ENCODE measurements at places on chromosomes 1 and 21.

DNA sequence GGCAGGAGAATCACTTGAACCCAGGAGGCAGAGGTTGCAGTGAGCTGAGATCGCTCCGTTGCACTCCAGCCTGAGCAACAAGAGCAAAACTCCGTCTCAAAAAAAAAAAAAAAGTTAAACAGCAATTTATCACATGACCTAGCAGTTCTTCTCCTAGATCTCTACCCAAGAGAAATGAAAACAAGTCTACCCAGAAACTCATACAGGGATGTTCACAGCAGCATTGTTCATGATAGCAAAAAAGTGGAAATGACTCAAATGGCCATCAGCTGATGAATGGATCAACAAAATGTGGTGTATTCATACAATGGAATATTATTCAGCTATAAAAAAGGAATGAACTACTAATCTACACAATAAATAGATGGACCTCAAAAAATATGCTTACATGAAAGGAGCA is 12.2 kb upstream of the ID3 start:
- DNase-seq: no peak

GRCh38 chr1:194644528-194644927 is 1458.1 kb upstream of the B3GALT2 start:
- DNase-seq: no peak

GRCh38 chr1:94095112-94095637 is 25.8 kb downstream of the ABCA4 start:
- DNase-seq: no peak

DNA sequence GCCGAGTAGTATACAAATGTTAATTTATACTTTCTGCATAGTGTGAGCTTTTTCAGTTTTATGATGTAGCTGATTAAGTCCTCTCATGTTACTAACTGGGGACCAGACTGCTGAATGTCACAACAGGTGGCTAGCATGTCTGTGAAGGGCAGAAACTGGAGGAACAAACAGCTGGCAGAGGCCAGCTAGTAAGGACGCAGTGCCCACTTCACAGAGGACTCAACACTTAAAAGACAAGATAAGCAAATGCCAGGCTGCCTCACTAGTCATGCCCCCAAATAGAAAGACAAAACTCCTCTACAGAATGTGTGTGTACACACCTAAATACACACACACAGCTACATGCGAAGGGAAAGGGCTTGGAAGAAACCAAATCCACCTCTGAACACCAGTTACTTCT is 73.8 kb upstream of the ZNF678 start:
- DNase-seq: no peak

DNA sequence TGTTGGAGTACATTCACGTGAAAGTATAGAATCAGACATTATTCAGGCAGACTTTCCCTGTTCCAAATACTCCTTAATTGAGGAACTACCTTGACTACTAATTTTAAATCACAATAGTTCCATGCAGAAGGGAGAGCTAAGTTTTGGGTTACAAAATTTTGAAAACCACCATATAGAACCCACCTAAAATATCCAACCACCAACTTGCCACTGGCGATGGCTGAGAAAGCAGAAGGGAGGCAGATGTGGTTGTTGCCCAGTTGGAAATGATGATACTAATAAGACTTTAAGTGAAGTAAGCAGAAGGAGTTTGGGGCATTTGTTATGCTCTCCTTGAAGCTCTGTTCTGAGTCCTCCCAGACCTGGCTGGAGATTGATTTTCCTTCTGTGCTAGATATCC is 190.7 kb downstream of the HLX start:
- no peak for DNase-seq

DNA sequence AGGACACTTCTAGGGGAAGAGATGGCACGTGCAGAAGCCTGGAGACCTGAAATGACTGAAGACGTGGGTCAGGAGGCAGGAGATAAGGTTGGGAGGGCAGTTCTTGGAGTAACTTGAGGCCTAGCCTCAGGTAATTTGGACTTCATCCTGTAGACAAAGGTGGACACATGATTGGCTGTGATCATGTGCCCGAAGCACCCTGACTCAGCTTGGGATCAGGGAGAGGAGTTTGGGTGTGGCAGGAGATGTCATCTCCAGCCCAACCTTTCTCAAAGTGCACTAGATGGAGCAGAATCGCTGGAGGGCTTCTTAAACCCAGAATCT is 1.5 kb downstream of the SLC66A1 start:
- DNase-seq: no peak

- no peak for DNase-seq
Measured at GRCh38 chr1:157369808-157370521, 182.3 kb downstream of the FCRL5 start.

DNA sequence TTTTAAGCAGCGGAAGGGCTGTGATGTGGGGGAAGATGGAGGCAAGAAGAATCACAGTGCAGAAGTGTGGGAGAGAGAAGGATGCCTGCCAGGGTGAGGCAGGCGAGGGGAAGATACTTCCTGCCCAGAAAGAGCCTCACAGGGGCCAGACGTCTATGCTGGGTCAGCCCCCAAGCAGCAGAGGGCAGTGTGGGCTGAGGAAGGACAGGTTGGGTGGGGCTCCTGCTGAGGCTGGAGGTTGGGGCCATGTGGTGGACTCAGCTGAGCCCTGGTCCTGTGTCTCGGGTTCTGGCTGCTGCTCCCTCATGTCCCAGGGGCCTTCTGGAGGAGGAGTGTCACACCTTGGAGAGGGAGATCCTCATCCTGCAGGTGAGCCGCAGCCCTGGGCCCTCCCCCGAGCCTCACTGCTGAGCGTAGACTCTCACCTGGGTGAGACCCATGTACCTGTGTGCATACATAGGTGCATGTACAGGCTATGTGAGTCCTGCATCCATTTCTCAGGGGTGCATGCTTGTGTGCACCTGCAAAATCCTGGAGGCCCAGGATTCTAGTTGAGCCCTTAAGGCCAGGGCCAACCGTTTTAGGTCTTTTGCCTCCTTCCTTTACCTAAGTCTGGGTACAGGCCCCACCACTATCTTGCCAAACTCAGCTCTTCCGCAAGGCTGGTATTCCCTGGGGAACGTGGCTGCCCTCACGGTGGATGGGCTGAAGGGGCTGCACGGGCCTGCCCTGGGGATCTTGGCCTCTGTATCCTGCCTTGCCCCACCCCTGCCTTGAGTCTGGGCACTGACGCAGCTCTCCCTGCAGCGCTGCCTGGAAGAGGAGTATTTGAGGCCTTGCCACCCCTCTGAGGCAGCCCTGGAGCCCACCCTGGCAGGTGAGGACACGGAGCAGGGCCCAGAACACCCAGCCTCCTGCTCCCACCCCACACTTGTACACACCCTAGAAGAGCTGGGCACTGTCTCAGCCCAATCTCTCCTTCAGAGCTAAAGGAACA is 3.7 kb downstream of the CCDC24 start:
- DNase-seq: no peak

DNA sequence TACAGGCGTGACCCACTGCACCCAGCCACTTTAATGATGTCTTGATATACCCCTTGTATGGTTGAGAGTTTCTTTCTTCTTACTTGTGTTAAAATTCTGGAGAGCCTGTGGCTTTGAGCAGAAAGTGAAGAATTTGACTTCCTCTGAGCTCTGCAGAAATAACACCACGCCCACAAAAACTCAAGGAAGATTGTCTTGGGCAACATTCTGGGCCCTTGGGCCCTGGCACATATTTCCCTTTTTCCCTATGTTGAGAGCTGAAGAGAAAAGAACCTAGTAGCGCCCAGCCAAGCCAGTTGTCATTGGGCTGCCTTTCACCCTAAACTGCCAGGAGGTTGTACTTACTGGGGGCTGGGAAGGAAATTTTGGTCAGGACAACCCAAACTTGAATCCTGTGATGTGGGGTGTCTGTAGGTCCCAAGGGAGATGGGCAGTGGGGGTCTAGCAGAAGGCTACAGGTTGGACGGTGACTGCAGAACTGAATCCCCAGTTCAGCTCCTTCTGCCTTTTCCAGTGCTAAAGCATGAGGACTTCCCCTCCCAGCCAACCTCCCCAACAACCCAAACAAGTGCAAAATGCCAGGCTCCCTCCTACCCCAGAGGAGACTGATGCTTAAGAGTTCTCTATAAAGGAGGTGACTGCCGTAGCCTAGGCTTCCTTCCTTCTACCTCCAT is 11.7 kb upstream of the SNAPIN start:
- no peak for DNase-seq

DNA sequence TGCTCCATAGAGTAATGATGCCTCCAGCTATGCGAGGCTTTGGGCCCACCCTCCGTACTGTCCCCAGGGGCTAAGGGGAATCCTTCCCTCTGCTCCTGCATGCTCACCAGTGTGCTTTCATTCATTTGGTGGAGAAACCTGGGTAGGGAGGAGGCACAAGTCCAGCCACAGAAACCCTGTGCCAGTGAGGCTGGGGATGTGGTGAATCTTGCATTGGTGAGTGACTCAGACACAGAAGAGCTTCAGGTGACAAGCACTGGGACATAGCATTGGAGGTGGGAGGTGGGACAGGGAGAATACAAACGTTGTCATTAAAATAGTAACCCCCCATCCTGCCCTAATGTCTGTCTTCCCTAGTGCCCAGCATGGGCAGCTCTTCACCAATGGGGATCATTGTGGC is 5.2 kb downstream of the FCGR2A start:
- no peak for DNase-seq

GRCh38 chr1:222583079-222583478 is 6.7 kb downstream of the TAF1A start:
- DNase-seq: no peak

- no peak for DNase-seq
Measured at GRCh38 chr1:15628003-15628402, 10.7 kb downstream of the DDI2 start.

DNA sequence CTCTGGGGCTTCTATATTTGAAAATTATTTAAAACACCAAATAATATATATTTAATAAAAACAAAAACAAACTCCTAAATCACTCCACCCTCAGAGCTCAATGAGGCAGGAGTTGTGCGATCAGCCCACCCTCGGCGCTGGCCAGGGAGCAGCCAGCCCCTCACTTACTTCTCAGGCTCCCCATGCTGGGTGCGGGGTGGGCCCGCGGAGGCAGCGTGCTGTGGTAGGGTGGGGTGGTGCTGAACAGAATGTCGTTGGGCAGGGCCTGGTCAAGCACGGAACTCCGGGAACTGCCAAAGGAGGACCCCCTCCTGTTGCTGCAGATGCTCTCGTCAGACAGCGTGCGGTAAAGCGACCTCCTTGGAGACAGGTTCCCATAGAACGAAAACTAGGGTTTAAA is 204.5 kb downstream of the SIPA1L2 start:
- DNase-seq: no peak

DNA sequence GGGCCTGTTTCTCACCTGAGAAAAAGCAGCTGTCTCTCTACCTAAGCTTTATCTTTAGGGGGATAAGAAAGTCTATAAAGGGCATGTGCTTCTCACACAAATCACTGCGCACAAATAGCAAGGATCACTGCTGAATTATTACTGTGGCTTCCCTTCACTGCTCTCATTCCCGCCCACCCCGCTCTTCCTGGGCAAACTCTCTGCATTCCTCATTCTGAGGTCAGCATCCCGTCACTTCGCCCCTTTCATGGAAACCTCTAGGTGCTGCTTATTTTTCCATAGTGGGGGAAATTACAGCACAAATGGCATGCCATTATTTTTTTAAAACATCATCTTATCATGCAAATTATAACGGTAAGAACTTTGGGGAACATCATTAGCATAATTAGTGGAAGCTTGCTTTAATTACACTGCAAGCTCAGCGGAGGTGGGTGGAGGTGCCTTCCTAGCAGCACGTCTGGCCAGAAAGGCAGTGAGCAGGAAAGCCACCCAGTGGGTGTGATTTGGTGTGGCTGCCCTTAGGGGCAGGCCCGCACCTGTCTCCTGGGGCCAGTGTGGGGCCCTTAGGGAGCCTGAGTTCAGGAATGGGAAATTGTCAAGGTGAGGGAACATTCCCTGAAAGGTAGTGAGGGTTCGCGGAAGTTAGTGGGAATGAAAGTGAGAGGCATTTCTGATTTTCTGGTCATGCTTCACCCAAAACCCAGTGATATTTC is 105.9 kb downstream of the LAMC2 start:
- no peak for DNase-seq

DNA sequence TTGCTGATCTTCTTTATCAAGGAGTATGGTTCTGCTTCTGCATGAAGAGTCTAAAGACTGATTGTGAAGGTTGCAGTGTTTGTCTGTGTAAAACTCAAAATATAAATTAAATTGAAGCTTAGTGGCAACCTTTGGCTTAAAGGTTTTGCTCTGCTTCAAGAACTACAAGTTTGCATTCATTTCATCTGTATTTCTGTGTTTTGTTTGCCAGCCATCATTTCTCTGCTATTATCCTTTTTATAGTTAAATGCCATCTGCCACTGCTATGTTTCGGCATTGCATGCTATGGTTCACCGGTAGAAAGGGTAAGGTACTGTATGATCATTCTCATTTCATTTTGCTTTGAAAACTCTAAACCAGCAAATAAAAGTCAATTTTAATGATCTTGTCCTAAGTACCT is 52.9 kb downstream of the OSBPL9 start:
- DNase-seq: no peak

DNA sequence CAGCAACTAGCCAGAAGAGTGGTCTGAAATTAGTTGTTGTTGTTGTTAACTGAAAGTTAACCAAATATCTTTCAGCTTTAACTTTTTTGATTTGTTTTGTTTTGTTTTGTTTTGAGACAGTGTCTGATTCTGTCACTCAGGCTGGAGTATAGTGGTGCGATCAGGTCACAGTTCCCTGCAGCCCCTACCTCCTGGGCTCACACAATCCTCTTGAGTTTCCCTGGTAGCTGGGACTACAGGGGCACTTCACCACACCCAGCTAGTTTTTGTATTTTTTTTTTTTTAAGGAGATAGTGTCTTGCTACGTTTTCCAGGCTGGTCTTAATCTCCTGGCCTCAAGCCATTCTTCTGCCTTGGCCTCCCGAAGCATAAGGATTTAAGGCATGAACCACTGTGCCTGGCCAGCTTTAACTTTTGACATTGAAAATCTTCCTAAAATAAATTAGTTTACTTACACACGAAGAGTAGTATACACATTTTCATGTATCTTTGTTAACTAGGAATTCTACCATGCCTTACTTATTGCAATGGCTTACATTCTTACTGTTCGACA is 45.0 kb downstream of the GNG12 start:
- DNase-seq: no peak

GRCh38 chr1:162008799-162009198 is 14.9 kb downstream of the OLFML2B start:
- DNase-seq: no peak

DNA sequence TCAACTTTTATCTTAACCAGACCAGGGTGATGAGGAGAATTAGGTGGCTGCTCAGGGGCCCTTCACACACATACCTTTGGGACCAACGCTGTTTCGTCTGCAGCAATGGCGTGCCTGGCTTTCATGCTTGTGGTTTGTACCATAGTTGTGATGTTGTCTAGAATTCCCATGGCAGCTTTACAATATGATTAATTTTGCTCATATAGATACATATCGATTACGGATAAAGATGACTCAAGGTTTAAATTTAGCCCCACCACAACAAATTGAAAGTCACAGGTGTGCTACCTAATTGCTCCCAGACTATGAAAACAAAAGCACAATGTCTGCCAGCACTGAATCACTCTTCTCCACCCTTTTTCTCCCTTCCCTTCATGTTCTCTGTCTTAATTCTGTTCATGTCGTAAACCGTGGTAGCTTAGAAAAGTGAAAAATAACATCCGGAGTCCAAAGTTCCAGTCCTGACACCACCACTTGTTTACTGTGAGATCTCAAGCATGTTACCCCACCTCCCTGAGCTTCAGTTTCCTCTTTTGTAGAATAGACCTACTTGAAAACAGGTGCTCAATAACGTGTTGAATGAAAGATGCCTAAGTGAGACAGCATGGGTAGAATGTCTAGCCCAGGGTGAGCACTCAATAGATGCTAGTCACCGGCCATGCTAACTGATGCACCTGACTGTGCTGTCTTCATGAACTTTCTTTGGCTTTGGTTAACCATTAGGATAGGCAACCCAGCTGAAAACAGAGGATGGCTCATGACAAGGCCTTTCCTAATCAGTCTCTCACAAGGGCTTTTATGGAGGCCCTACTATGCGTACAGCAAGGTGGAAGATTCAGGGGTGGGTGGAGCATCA is 22.1 kb upstream of the JUN start:
- DNase-seq: no peak

All from stimulated activated naive CD4-positive, alpha-beta T cell treated with Interleukin-2 at 50 U/mL for 16 hours (primary cell).